Astrocyte of the spinal cord (primary cell): ENCODE measurements at places on chromosomes 11 and 22.
A peak's percentile ranks its signal among the peaks of the same experiment; 100 is the strongest.

GRCh38 chr11:96055706-96056387 is 131.9 kb upstream of the MTMR2 start:
- peak; percentile 70 for DNase-seq

GRCh38 chr22:45072322-45072903 is 62.6 kb upstream of the PHF21B start:
- DNase-seq, result peak; percentile 71

DNA sequence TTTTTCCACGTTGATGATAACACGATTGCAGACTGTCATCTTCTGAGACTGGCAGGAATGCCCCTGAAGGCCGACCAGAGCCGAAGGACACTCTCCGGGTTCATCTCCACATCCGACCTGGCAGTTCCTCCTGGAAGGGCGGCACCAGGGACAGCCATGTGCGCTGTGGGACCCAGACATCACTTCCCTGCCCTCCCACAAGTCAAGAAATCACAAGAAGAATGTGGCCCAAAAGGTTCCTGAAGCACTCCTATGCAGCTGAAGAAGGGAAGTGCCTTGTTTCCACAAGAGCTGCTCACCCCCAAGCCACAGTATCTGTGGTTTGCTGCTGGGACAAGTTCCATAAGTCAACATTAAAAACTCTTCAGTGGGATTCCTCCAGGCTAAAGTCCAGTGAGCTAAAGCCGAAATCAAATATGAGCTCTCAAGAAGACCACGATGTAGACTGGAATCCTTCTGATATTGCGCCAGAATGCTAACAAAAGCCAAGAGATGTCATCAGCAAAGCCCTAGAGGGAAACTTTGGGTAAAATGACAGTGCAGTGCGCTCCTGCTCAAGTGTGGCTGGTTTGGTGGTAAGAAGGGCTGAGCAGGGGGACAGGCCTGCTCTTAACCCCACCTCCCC is 21.2 kb downstream of the PACSIN2 start:
- peak; percentile 48 for DNase-seq

DNA sequence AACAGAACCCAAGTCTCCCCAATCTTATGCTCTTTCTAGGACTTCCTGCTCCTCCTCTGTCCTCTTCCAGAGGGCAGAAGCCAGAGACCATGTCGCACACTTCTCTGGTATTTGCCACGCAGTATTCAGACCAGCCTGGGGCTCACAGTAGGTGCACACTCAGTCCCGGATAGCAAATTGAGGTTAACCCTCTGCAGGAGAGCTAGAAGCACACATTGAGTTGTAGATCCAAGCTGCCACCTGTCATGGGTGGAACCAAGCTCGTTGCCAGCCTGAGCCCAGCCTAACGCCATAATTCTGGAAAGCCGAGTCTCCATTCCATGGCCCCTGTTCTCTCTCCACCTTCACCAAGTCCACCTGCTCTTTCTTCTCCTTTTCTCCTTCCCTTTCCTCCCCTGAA is 562.1 kb downstream of the BUD13 start:
- no peak for DNase-seq

DNA sequence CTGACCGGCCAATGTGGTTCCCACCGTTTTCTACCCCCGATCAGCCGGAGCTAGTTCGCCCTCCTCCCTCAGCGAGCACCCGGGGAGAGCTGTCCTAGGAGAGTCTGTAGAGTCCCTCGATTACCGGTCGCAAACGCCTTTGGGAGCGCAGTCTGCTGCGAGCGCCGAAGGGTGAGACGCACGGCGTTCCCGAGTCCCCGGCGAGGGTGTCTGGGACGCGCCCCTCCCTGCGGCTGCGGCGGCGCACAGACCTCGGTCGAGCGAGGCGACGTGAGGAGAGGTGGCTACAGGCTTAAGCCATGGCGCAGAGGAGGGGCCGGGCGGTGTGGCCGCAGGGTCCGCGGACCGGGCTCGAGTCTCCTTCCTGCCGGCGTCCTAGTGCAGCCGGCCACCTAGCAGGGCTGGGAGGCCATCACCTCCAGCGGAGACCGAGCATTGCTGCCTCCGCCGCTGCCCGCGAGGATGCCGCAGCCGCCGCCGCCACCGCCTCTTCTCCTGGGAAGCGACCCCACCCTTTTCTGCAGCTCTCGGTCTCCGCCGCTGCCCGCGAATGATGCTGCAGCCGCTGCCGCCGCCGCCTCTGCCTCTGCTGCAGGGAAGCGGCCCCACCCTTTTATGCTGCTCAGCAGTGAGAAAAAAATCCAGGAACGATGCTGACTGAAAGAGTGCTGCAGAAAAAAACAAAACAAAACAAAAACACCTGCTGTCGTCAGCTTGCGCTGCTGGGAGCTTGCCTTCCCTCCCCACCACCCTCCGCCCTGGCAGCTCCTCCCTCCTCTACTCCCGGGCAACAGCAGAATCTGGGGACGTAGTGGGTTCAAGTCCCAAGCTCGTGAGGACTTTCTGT is at the start of gene MAP6:
TSS of gene MAP6 (minus strand) at position 588 of the 847 bp plus-strand sequence. CDS start 669 bp downstream, outside the sequence.
- peak; percentile 10 for DNase-seq

- no peak for DNase-seq
These were observed 314.5 kb upstream of the CCDC90B start for GRCh38 chr11:83600661-83601060.

GRCh38 chr11:14065141-14065540 is 102.6 kb downstream of the SPON1 start:
- DNase-seq, result no peak

GRCh38 chr11:57426439-57426928 is 437 bp downstream of the SLC43A3 start:
- no peak for DNase-seq

DNA sequence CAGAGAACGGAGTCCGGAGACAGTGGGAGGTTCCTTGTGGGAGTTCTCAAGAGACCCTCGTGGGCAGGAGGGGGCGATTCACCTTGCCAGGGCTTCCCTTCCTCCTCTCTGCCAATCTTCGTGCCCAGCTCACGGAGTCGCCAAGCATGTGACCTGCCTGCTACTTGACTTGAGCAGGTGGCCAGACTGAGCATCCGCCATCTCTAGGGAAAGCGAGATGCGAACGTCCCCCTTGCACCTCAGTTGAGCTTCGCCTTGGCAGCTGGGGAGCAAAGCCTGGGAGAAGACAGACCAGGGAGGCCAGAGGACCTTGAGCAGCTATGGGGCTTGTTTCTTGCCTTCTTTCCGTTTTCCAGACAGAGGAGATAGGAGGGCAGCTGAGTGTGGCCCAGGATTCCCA is 123.2 kb downstream of the GRIK4 start:
- no peak for DNase-seq

- DNase-seq, result peak; percentile 21
These were observed 1.1 kb downstream of the TAF1D start for GRCh38 chr11:93740031-93740729.

GRCh38 chr11:128915149-128915521 is 24.0 kb downstream of the KCNJ5 start:
- DNase-seq, result no peak

GRCh38 chr22:48254311-48254873 is 1491.9 kb downstream of the TBC1D22A start:
- DNase-seq, result no peak

- DNase-seq, result no peak
These were observed 25.8 kb downstream of the ADAMTS8 start for GRCh38 chr11:130402570-130402969.

DNA sequence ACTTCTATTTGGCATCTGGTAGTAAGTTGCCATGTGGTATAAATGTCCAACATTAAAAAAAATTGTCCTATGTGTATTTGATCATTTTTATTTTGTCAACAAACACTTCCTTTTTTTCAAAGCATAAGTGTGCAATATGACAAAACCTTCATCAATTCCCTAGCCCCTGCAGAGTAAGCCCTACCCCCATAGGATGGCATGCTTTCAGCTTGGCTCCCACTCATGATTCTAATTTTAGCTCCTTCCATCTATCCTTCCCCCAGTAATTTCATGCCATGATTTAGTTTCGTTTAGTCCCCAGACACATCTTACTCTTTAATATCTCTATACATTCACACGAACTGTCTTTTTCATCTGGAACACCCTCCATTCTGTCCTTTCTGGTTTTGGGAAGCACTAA is 250.6 kb upstream of the RAG2 start:
- no peak for DNase-seq

- no peak for DNase-seq
These were observed 93.6 kb upstream of the CD44 start for GRCh38 chr11:35045236-35045820.

- DNase-seq, result no peak
These were observed 127.1 kb downstream of the SPATA19 start for GRCh38 chr11:133718238-133718637.

DNA sequence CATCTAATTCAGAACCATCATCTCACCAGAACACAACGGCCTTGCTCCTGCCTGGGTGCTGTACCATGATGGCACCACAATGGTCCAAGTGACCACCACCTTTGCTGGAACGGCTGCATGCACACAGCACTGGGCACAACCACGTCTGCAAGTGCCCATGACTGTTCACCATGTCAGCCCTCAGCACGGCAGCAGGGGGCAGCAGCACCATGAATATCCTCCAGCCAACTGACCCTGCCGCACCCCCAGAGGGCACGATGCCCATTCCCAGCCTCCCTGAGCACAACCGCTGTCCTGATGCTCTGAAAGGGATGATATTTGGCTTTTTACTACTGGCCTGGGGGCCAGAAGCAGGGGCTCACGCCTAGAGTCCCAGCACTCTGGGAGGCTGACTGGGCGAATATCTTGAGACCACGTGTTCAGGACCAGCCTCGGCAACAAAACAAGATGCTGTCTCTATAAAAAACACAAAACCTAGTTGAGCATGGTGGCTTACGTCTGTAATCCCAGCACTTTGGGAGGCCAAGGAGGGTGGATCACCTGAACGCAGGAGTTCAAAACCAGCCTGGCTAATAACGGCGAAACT is 25.7 kb downstream of the DRD4 start:
- peak; percentile 58 for DNase-seq

GRCh38 chr11:119626871-119627270 is 102.1 kb downstream of the NECTIN1 start:
- no peak for DNase-seq

GRCh38 chr11:70532731-70533130 is 134.4 kb downstream of the CTTN start:
- peak; percentile 18 for DNase-seq

DNA sequence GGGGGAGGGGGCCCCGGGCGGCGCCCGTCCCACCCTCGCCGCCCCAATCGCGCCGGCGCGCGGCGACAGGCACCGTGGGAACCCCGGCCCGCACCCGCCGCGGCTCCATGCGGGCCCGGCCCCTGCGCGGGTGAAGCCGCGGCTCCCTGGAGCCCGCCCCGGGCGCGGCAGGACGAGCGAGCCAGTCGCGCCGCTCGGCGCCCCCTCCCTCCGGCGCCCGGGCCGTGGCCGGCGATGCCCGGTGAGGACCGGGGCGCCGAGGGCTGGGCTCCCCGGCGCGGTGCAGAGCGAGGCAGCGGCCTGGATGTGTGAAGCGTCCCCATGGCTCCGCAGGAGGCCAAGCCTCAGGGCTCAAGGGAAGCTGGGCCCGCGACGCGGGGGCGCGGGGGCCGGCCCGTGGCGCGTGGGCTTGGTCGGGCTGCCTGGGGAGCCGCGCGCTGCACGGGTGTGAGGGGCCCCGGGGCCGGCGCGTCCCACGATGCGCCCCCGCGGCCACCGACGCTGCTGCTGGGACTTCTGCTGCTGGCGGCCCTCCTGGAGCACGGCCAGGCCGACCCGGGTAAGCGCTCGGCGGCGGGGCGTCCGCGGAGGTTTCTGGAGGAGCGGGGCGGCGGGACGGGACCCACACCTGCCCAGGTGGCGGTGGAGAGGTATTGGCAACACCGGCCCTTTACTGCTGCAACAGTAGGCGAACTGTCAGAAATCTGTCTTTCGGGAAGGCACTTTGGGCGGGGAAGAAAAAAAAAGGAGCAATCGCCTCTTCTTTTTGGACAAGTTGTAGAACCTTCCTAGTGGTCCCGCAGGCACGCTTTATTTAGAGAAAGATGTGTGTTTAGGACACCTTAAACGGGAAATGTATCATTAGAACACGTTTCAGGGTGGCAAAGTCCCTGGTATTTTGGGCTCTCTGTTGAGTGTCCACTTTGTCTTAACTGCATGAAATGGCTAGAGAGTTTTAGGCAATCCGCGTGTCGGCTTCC is 119.4 kb downstream of the HIPK3 start:
- DNase-seq, result peak; percentile 25

GRCh38 chr11:36609383-36609782 is 11.3 kb upstream of the RAG2 start:
- no peak for DNase-seq

DNA sequence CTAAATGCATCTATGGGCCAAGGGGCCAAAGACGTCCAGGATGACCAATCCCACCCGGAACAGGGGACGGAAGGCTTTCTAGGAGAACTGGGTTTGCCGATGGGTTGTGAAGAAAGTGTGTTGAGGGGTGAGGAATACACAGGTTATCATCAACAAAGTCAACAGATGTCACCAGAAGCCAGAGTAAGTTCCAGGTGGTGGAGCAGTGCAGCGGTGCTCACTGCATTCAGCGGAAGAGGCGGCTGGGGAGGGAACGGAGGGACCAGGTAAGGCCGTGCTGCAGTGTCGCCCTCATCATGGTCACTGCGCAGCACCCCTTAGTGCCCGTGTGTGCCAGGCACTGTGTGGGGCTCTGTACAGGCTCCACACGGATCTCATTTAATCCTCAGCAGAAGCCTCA is 176.0 kb downstream of the EFCAB6 start:
- DNase-seq, result no peak

- DNase-seq, result peak; percentile 80
These were observed 17.0 kb upstream of the KCTD14 start for GRCh38 chr11:78039919-78040671.

DNA sequence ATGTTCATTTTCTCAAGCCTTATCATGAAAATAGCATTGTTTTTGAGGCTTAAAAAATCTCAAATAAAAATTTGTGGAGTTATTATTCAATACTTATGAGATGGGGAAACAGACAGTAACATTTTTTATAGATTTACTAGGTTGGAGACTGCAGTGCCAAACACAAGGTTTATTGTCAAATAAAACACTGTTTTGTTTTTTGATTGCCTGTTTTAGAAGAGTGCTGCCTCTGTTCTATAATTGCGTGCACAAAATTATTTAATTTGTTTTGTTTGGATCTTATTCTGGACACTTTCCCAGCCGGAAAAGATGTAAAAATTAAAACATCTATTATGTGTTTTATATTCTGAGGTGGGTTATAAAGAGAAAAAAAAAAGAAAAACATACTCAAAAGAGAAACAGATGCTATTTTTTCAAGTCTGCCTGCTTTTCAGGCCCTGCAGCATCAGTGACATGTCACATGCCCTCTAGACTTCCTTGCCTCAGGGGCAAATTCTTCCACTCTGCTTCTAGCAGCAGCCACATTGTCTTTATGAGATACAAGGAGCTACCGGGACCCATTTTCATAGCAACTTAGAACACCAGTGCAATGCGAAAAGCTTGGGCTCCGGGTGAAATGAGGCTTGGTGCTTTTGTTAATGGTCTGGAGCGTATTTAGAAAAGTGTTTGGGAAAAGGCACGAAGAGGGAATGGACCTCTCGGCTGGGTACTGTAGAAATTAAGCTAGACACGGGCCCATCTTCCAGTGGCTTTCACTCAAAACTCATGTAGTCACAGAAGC is 77.5 kb downstream of the EFCAB6 start:
- DNase-seq, result no peak

DNA sequence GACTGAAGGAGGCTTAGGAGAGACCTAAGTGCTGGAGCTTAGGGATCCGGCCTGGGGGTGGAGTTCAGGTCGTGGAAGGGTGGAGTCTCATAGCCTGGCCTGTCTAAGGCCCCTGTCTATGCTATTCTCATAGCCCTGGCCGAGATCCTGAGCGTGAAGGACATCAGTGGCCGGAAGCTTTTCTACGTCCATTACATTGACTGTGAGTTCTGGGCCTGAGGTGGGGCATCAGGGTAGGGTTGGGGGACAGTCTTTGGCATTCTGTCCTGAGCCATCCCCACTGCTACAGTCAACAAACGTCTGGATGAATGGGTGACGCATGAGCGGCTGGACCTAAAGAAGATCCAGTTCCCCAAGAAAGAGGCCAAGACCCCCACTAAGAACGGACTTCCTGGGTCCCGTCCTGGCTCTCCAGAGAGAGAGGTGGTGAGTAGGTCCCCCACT is 603 bp downstream of the KAT5 start:
- DNase-seq, result no peak
